Breast epithelium (tissue), 4 donors: ENCODE measurements at places on chromosomes 5 and 9. TPM values are rescaled to one million over a fixed set of nuclear protein-coding genes. Genes with fewer than 3 reads are reported as not detected.

DNA sequence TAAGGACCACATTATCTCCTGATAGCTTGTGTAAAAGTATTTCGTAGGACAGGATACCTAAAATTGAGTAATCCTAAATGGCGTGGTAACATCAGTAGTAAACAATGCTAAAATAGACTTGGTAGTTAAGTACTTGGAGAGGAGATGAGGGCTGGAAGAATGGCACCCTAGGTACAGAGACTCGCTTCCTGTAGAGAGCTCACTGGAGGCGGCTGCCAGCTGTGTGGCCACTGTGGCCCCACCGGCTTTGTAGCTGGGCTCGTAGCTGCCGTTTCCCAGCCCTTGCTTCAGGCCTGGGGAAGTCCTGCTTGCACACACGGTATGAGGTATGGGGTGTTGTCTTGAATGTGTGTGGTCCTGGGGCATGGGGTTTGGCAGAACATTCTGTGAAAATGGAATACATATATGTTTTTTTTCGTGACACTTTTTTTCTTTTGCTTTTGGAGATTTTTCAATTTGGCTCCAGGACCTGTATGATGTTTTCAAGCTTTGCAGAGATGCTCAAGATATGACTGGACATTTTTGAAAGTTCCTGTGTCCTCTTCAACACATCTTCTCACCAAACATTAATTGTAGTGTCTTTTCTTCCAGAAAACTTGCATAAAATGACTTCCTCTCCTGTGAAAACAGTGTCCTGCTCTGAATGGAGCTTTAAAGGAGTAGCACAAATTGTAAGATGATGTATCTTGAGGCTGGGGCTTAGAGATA, 58.0 kb downstream of the RCL1 start:
- no peak for DNase-seq

DNA sequence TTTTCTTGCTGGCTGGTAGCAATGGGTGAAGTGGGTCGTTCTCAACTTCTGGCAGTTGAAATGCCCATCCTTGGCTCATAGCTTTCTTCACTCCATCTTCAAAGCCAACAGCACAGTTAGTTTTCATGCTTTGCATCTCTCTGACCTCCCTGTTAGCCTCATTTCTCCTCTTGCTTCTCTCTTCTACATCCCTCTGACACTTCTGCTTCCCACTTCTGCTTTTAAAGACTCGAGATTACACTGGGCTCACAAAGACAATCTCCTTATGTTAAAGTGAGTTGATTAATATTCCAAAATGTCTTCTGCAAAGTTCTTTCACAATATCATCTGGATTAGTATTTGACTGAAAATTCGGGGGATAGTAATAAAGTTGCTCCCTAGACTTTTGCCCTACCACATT, 684.8 kb upstream of the CCNG1 start:
- no peak for DNase-seq

DNA sequence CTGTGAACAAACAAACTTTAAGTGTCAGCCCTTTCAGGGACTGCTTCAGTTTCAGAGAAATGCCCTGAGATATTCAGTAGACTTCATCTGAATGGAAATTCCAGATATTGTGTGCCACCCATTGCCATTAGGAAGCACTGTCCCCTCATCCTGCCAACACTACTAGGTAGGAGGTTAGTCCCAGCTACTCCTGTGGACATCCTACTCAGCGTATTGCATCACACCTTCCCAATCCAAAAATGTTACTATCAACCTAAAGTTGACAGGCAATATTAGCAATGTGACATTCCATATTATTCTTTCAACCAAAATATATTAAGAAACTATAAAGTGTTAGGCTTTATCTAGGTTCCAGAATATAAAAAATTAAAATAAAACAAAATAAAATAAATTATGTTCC, 552.0 kb upstream of the ST8SIA4 start:
- no peak for DNase-seq

YTHDC2 gene
- 22.4 TPM for total RNA-seq

DNA sequence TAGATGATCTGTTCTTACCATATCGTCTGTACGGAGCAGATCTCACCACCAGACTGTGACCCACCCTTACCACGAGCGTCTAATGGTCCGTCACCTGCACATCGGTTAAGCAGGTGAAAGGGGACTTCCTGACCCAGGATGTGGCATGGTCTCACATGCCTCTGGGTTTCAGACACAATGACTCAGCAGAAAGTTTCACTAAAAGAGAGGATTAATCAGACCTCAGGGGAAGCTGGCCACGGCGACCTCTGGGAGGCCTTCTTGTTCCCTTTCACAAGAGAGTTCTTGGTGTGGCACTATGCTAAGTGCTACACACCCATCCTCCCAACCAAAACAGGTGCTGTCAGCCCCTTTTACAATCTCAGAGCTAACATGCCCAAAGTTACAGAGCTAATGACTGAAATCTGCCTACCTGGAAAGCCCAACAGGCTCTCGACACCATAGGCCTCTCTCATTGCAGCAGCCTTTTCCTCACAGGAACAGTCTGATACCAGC, 41.6 kb downstream of the ADAMTS12 start:
- no peak for DNase-seq

GRCh38 chr5:150042459-150042858, 41.9 kb downstream of the HMGXB3 start:
- DNase-seq: no peak

- DNase-seq: no peak
Measured at GRCh38 chr5:16135003-16135402, 44.6 kb downstream of the MARCHF11 start.

- DNase-seq: no peak
Measured at GRCh38 chr5:146510559-146511125, 5.3 kb downstream of the GPR151 start.

PTGES gene
- total RNA-seq: 36.7 TPM

GDNF gene
- total RNA-seq: 0.33 TPM

- DNase-seq: no peak
Measured at GRCh38 chr9:135554718-135555117, 6.8 kb upstream of the PAEP start.

GRCh38 chr5:180593446-180594206, 2.3 kb upstream of the SCGB3A1 start:
- DNase-seq: no peak

CCDC69 gene
- 47.4 TPM for total RNA-seq

- DNase-seq: no peak
Measured at GRCh38 chr9:126722922-126723806, 81.7 kb upstream of the ZBTB43 start.

PCDHA1 gene
- not detected for total RNA-seq

SPINK5 gene
- total RNA-seq: 0.16 TPM

ADAMTS6 gene
- 6.0 TPM for total RNA-seq

DNA sequence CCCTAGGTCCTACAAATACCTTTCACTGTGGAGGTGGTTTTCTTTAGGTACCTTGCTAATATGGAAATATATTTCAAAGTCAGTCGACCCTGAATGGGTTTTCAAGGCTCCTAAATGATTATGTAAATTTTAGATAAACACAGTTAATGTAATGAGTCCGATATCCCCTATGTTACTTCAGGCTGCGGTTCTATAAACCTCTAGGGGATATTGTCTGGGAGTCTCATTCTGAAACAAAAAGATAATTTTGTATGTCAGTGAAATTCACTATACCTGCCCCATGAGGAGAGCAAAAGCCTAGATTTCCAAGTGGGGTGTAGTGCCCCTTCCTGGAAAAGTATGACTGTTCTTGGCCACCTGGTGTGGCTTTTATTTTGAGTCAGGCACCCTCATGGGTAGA, 377.3 kb downstream of the ICE1 start:
- DNase-seq: no peak

GRCh38 chr9:133122935-133123611, 2.0 kb upstream of the RALGDS start:
- DNase-seq: no peak

DNA sequence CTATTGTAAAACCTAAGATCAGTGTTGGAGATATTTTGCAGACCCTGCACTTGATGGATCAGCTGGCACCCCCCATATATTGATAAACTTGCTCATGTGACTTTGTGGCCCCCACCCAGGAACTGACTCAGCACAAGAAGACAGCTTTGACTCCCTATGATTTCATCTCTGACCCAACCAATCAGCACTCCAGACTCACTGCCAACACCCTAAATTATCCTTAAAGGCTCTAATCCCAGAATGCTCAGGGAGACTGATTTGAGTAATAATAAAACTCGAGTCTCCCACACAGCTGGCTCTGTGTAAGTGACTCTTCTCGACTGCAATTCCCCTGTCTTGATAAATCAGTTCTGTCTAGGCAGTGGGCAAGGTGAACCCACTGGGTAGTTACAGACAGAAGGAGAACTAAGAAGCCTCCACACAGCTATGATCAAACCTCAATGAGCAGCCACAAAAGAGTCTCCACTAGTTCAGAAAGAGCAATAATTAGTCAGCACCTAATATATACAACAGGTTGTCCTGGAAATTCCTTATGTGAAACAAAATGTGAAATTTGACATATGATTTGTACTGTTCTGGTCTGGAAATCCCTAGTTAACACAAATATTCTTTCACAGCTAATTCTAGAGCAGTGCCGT, 52.2 kb downstream of the ACTL7B start:
- DNase-seq: no peak

PLPP7 gene
- 9.3 TPM for total RNA-seq

- no peak for DNase-seq
Measured at GRCh38 chr5:60332244-60333004, 367.5 kb downstream of the DEPDC1B start.

DNA sequence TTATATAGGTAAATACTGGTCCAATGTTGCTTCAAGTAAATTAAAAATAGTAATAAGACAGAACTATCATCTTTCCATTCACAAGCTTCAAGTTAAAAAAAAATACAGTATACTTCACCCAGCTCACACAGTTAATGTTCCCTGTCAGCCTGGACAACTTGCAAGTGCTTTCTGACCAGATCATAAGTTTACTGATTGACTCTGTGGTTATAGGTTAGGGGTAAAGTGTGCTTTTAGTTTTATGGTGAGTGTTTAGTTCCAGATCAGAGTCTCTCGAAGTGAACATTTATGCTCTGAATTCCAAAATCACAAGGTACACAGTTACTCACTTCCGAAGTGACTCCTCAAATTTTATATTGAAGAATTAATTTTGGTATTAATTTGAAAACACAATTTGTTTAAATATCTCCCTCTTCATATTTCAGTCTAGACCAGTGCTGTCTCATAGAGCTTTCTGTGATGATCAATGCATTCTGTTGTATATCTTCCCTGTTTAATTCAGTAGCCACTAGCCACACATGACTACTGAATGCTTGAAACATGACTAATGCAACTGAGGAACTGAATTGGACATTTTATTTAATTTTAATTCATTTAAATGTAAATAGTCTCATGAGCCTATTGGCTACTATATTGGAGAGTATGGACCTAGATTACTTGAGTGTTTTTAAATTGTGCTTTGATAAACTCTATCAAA, 90.7 kb downstream of the MEF2C start:
- no peak for DNase-seq

GRCh38 chr5:164439799-164440198, 934.4 kb downstream of the MAT2B start:
- DNase-seq: no peak

INPP5E gene
- 6.2 TPM for total RNA-seq

PLAC8L1 gene
- total RNA-seq: not detected

GRCh38 chr5:158955636-158956035, 144.1 kb downstream of the EBF1 start:
- DNase-seq: no peak

PCDHGA9 gene
- total RNA-seq: 13.8 TPM

GRCh38 chr9:133686642-133687575, 50.7 kb downstream of the DBH start:
- no peak for DNase-seq

GFRA3 gene
- total RNA-seq: not detected

DNA sequence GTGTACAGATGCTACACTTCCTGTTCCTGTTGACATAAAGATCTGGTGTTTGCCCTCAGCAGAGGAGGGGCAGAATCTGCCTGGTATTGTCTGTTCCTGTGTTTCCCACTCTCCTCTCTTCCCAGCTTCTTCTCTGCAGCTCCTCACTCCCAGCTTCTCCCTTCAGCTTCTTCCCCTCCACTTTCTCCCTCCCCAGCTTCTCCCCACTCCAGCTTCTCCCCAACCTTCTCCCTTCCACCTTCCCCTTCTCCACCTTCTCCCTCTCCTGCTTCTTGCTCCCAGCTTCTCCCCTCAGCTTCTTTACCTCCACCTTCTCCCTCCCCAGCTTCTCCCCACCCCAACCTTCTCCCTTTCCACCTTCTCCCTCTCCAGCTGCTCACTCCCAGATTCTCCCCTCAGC, 148.9 kb upstream of the IRX2 start:
- DNase-seq: no peak

DNA sequence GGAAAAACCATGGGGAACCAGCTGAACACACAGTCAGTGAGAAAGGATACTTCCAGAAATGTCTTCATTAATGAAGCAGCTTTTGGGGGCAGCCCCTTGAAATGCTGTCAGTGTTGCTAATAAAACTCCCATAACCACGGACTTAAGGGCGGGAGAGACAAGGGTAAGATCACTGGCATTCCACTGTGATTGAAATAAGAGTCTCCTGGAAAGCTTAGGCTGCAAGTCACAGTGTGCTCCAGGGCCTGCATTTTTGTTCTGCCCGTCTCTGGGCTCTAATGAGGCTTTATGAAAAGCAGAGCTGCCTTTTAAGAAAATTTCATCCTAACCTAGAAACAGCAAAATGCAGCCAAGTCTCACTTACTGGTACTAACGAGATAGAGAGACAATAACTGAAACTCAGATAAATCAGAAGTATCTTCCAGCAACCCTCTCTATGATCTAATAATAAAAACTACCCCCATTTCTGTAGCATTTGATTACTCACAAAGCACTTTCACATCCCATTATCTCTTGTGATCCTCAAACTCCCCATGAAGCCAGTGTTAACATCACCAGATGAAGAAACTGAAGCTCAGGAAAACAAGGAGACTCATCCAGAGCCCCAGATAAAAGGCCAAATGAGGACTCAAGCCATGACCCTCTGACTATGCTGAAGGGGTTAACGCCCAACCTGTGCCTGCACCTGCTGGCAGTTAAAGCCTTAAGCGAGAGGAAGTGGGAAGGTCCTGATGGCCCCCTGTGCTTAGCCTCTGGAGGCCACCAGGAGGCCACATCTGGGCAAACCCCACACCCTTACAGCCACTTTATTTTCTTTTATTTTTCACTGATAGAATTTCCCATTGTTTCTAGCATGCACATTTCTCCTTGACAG, 37.5 kb downstream of the SPOCK1 start:
- DNase-seq: no peak

DNA sequence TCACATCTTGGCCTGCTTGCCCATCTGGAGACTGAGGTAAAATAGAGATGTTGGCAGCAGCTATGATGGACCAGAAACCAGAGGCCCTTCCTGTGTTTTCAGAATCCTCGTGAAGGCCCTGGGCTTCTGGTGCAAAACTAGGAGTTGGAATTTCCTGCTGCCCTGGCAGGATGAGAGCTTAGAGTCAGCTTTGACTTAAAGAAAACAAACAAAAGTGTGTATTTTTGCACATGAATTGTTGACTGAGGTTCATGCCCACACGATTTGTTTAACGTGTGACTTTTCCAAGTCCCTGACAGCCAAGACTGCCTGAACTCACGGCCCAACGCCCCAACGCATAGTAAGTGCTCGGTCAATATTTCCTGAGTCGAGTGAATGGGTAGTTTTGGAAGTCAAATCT, 303.1 kb downstream of the MLLT3 start:
- DNase-seq: no peak
